ENCODE measurements at places on chromosomes 2 and 18.

DNA sequence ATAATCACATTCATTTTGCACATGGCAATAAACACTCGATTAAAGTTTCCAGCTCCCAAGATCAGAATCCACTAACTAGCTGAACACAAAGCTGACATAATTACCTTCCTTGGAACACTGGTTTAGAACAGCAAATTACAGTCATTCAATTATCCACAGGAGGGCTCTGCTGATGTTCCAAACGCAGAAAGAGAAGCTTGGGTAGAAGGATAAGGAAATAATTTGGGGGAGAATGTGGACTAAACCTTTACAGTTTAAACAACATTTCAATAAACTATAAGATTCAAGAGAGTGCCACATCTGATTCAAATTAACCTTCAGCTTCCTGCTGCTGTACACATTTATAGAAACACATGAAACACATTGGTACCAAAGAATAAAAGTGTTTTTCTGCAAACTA is 67.8 kb upstream of the ARL4C start:
- DNase-seq, result peak; percentile 31

GRCh38 chr2:223460774-223461211 is 141.4 kb downstream of the SCG2 start:
- no peak for DNase-seq

DNA sequence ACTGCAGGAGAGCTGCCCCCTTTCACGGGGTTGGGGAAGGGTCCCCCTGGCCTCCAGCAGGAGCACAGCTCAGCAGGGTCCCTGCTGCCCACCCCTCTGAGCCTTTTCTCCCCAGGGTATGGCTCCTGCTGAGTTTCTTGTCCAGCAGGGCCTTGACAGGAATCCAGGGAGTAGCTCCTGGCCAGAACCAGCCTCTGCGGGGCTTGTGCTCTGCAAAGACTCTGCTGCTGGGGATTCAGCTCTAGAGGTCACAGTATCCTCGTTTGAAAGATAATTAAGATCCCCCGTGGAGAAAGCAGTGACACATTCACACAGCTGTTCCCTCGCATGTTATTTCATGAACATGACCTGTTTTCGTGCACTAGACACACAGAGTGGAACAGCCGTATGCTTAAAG is 21.2 kb downstream of the FOSL2 start:
- DNase-seq, result no peak

DNA sequence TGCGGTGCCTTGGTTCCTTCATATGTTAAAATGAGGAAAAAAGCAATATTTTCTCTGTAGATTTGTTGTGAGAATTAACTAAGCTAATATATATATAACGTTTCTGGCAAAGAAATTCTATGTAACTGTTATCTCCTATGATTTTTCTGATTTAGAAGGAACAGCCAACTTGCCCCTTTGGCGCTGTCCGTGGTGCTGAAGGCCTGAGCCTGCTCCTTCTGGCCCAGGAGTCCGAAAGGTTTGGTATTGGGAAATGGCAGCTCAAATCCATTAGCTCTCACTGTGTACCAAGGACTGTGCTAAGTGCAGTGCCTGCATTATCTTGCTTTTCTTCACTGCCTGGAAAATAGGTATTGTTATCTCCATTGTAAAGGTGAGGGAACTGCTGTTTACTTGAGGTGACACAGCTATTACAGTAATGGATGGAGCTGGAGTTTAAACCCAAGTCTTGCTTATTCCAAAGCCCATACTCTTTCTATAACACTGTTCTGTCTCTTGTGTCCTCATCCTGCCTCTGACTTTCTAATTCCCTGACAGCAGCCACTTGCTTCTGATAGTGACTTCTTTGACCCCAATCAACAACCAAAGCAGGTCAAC is 52.2 kb downstream of the C1QL2 start:
- DNase-seq, result no peak

All from fibroblast of the conjunctiva (primary cell).